ENCODE measurements at places on chromosomes 7 and 10.

DNA sequence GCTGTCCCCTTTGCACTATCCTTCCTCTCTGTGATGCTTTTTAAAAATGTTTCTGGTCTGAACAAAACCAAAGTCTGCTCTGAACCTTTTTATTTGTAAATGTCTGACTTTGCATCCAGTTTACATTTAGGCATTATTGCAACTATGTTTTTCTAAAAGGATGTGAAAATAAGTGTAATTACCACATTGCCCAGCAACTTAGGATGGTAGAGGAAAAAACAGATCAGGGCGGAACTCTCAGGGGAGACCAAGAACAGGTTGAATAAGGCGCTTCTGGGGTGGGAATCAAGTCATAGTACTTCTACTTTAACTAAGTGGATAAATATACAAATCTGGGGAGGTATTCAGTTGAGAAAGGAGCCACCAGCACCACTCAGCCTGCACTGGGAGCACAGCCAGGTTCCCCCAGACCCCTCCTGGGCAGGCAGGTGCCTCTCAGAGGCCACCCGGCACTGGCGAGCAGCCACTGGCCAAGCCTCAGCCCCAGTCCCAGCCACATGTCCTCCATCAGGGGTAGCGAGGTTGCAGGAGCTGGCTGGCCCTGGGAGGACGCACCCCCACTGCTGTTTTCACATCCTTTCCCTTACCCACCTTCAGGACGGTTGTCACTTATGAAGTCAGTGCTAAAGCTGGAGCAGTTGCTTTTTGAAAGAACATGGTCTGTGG lies 11.4 kb upstream of the CSGALNACT2 start:
- DNase-seq, result no peak

DNA sequence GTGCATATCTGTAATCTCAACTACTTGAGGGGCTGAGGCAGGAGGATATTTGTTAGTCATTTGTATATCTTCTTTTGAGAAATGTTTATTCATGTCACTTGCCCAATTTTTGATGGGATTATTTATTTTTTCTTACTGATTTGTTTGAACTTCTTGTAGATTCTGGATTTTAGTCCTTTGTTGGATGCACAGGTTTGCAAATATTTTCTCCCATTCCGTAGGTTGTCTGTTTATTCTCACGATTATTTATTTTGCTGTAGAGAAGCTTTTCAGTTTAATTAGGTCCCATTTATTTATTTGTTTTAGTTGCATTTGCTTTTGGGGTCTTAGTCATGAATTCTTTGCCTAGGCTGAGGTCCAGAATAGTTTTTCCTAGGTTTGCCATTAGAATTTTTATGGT lies 44.1 kb upstream of the OSBPL3 start:
- no peak for DNase-seq

DNA sequence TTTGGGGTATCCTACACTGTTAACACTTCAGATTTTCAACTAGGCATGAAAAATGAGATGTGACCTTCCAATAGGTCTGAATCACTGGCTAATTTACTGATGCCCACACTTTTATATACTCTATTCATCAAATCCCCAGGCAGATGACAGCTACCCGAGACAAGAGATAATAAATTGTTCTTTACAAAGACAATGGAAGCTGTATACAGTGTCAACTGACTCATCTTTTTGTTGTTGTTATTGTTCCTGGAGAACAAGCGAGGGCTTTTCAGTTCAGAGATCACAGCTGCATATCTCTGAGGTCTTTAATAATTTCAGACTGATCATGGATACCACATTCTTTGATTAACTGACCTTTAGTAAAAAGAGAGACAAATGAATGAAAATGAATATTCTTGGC lies 228.9 kb downstream of the SDHAF3 start:
- no peak for DNase-seq

DNA sequence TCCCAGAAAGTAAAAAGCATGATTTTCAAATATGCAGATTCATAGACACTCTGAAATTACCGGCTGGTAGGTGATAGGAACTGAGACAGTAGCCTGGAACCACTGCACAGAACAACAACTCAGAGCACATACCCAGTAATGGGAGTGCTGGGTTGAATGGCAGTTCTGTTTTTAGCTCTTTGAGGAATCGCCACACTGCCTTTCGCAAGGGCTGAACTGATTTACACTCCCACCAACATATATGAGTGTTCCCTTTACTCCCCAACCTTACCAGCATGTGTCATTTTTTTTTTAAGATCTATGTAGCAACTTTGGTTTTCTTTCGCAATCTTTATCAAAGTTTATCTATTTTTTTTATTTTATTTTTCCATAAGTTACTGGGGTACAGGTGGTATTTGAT lies 358.8 kb downstream of the CALN1 start:
- no peak for DNase-seq

DNA sequence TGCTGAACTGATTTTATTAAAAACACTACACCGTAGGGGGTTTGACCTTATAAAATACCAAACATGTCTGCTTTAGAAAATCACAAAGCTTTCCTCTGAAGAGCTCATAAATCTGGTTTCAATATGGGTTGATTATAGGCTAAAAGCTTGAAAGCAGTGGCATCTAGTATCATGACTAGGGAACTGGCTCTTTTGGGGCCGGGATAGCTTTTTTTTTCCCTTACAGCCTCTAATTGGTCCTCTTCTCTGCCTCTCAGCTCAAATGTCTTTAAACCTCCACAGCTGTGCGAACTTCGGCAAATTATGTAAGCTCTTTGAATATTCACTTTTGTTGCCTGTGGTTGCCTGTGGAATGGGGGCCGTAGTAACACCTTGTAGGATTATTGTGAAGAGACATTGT lies 8.4 kb downstream of the BAMBI start:
- DNase-seq, result no peak

GRCh38 chr10:115977855-115978254 lies 295.2 kb downstream of the GFRA1 start:
- no peak for DNase-seq

GRCh38 chr10:83678850-83679249 lies 460.5 kb upstream of the GHITM start:
- DNase-seq, result no peak

DNA sequence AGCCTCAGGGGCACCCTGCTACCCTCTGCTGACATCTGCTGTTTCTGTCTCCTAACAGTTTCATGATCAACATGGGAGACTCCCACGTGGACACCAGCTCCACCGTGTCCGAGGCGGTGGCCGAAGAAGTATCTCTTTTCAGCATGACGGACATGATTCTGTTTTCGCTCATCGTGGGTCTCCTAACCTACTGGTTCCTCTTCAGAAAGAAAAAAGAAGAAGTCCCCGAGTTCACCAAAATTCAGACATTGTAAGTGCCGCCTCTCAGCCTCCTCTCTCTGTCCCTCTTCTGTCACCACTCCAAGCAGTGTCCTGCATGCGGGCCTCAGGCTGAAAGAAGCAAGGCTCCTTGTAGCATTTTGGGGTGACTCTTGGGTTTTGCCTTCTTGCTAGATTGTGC lies 39.0 kb downstream of the POR start:
- DNase-seq, result no peak

DNA sequence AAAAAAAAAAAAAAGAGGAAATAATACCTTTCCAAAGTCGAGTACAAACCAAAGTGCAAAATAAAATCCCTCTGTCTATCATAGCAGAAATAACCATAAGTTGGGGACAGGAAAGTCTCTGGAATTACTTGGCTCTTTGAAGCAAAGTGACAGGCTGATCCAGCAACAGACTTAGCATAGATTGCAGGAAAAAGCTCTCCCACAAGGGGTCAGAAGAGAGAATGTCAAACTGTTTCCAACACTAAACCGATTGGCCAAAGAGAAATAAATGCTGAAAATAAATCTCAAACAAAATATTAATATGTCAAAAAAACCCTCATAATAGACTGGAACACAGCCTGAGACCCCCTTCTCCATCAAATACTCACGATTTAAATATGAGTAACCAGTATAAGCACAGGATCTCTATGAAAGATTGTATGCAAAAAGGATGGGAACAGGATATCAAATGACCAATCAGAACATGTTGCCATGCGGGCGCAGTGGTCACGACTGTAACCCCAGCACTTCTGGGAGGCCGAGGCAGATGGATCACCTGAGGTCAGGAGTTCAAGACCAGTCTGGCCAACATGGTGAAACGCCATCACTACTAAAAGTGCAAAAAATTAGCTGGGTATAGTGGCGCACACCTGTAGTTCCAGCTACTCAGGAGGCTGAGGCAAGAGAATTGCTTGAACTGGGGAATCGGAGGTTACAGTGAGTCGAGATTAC lies 1000.7 kb upstream of the LRRN3 start:
- peak; percentile 25 for DNase-seq

- no peak for DNase-seq
These were observed 94.1 kb upstream of the PCBD1 start for GRCh38 chr10:70982443-70982842.

- DNase-seq, result no peak
These were observed 4.9 kb upstream of the NKX2-3 start for GRCh38 chr10:99527526-99528493.

GRCh38 chr10:93280699-93281366 lies 201.3 kb downstream of the MYOF start:
- no peak for DNase-seq

DNA sequence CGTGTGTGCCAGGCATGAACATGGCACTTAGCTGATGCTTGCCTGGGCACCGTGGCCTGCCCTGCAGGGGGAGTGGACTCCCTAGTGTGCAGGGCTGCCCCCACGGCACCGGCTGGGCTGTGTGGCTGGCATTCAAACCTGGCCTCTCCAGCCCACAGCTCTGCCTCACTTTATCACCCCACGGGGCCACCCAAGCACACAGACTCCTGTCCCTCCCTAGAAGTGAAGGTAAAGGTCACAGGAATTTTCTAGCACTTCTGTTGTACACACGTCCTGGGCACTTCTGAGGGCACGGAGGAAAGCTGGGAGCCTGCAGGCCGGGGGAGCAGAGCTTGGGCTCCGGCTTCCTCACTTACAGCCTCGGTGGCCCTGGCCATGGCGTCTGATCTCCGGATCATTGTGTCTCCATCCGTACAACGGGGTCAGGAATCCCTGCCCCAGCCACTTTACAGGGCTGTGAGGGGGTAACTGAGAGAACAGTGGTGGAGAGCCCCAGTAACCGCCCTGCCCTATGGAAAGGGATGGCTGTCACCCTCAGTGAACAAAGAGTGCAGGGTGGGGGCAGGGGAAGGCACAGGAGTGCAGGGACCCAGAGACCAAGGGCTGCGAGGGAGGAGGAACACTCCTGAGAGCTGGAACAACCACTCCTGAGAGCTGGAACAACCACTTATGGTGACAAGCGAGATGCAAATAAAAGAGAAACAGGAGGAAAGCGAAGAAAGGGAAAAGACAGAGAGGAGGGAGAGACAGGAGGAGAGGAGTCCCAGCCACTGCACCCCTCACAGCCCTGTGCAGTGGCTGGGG lies 3.9 kb upstream of the PYROXD2 start:
- no peak for DNase-seq

- no peak for DNase-seq
These were observed 88.1 kb upstream of the IGFBP3 start for GRCh38 chr7:46009211-46009610.

DNA sequence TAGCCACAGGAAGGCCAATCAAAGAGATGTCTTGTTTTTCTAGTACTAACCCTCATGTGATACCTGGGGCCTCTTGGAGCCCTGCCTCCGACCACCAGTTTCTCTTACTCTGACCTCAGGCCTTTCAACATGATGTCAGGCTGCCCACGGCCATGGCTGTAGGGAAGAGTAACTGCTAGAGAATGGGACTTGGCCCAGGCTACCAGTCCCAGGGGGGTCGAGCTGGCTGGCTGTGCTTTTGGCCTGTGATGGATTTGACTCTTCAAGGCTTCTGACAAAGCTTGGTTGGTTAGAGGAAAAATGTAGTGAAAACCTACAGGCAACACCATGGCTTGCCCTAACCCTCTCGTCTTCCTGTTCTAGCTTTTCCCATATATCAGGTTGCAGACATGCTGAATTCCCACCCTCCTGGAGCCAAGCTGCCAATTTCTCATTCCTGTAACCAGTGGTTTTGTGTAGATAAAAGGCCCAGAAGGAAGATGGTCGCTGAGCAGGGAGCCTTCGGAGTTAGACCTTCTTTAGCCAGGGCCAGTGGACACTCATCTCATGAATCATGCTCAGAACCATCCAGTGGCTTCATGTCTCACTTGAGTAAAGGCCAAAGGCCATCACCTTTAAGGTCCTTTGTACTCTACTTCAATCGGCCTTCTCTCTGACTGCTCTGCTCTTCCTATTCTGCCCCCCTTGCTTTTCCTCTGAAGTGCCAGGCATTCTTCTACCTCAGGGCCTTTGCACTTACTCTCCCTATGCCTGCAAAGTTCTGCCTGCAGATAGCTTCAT lies 19.7 kb downstream of the SUFU start:
- no peak for DNase-seq

- no peak for DNase-seq
These were observed 30.9 kb upstream of the PDLIM1 start for GRCh38 chr10:95321554-95322301.

DNA sequence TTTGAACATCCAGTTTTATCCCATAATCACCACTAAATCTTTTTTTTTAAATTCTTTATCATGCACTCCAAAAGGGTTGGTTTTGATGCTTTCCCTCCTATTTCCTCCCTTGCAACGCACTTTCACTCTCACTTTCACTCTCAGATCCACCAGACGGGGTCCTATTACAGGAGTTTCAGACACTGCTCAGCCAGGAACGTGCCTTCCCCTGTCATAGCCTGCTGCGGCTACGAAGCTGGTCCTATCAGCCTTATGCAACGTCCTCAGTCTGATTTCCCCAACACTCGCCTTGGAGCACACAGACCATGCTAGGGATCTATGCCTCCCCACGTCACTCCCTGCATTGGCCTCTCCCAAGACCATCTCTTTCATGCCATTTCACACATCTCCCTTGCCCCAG lies 23.4 kb downstream of the ZPBP start:
- peak; percentile 45 for DNase-seq

GRCh38 chr10:48490946-48491345 lies 113.9 kb downstream of the ARHGAP22 start:
- no peak for DNase-seq

- no peak for DNase-seq
These were observed 9.6 kb downstream of the UNCX start for GRCh38 chr7:1242256-1242605.

- DNase-seq, result no peak
These were observed 262.8 kb upstream of the GRB10 start for GRCh38 chr7:51045319-51046102.

- DNase-seq, result peak; percentile 100
These were observed 49.2 kb upstream of the FAM133B start for GRCh38 chr7:92639213-92639896.

DNA sequence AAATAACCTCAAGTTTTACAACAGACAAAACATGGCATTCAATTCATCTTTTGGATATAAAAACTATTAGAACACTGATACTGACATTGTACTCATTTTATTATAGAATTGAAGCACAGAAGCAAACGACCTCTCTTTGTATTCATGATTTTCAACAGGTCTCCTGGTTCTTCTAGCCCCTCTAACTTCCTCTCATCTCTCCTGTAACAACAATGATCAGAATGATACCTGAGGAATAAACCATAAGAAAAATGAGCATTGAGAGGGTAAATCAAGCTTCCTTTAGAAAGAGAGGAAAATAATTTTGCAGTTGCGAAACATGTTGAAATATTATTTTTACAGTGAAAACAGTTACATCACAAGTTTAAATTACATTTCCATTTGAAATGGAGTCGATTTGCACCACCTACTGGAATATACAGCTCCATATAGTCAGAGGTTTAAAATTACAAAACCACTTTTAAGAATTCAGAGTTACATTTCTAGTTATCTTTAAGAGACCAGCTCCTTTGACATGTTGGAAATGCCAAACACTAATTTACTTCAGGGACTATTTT lies 17.5 kb upstream of the TEX36 start:
- no peak for DNase-seq
